BJ (cell line): ENCODE measurements at places on chromosomes 3 and 15.

- DNase-seq = no peak
Observed at GRCh38 chr3:59300733-59301132, 250.9 kb upstream of the CFAP20DC start.

DNA sequence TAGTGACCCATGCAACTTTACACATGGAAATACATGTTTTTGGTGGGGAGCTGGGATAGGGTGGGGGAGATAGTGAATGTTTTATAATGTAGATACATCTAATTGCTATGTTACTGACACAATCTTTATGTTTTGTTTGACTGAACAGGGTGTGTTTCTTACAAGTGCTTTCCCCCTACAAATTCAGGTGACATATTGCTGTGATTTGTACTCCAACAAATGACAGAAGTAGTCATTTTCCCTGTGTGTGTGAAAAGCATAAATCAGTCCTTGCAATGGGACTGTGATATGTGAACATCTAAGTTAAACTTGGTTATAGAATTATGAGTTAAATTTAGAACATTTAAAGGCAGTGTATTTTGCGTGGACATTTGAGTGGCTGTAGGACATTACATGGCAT, 27.3 kb downstream of the OTOL1 start:
- no peak for DNase-seq

DNA sequence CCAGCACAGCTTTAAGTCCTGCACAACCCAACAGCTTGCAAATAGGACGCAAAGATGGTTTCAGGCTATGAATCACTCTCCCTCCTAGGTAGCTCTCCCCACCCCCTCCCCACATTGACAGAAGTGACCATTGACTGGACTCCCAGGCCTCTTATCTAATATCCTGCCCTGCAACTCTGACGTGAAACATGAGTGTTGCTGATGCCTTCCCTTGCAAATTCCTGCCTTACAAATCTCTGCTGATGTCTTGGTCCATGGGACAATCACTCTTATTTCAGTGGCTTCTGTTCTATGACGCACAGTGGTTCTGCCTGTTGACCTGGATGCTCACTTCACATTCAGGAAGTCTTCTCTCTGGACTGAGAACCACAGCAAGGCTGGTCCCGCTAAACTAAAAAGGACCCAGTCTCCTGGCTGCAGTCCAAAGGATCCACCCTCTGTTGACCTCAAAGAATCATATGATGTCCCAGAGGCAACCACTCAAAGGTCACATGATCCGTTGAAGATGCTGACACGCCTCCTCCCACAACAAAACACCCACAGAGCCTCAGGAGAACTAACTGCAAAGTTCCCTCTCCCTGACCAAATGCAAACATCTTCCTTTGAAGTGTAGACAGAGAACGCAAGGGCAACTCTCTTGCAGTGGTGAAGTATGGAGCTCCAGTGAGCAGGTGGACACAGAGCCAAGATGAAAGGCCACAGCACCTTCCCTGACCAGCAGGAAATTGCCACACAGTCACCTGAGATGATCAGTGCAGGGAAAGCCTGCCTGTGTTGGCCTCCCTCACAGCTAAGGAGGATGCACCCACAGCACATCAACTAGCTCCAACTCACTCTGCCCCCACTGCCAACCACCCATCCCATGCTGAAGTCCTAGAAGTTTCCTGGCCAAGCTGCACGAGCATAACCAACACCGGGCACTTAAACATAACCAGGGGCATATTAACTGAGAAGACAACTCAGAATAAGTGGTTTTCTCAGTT, 112.3 kb downstream of the ADAMTS17 start:
- no peak for DNase-seq

- no peak for DNase-seq
Observed at GRCh38 chr15:50145451-50145872, 26.4 kb upstream of the ATP8B4 start.

GRCh38 chr3:81095956-81096355, 665.5 kb downstream of the GBE1 start:
- no peak for DNase-seq

DNA sequence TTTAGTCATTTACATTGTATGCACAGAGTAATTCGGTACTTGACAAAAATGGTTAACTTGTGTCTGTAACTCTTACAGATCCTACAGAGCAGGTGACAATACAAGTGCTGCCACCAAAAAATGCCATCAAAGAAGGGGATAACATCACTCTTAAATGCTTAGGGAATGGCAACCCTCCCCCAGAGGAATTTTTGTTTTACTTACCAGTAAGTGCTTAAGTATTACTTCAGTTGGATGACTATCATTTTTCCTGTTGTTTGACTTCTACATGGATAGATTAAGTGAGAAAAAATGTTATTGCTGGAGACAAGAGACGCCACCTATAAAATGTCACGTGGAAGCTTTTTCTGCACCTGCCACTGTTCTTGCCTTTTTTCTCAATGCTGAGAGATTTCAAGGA, 173.2 kb downstream of the ALCAM start:
- DNase-seq = no peak

- no peak for DNase-seq
Observed at GRCh38 chr3:146502887-146503460, 33.6 kb upstream of the PLSCR2 start.

DNA sequence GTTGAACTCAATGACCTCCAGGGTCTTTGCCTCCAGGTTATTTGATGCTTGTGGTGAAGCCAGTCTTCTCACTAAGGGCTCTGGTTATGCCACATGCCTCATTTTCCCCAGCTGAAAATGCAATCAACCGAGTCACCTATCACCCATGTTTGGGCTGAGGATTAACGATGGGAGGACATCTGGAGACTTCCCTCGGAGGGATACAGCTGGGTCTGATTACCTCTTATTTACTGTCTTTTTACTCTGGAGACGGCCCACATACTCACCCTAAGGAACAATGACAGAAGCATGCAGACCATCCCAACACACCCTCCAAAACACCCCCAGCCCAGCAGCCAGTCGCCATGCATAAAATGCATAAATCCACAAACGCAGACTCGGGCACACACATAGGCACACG, 187.4 kb downstream of the OPA1 start:
- no peak for DNase-seq

- peak; percentile 99 for DNase-seq
Observed at GRCh38 chr3:138774529-138775253, 60.0 kb downstream of the PIK3CB start.

DNA sequence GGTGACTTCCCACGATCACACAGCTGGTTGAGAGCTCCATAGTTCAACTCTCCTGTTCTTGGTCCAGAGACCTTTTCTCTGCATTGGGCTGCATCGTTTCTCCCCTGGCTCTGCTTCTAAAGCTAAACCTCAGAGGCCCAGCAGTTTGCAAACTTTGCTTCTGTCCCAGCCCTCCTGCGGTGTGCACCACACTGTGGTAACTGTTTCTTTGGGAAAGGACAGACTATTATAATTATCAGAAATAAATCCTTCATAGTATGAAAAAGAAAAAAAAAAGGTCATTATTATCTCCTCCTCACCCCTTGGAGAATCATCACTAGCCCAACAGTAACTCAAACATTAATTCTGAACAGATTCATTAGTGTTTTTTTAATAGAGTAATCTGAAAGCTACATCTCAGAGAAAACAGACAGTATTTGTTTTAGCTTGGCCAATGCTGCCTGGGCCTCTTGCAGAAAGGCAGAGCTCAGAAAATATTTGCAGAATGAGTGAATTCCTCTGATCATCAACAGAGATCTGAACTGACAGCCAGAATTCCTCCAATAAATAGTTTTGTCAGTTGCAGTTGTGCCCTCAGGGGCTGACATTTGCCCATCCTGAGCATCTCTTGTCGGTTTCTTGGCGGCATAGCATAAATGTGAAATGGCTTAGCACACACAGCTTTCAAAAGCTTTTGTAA, 52.9 kb downstream of the BFSP2 start:
- DNase-seq = peak; percentile 19

DNA sequence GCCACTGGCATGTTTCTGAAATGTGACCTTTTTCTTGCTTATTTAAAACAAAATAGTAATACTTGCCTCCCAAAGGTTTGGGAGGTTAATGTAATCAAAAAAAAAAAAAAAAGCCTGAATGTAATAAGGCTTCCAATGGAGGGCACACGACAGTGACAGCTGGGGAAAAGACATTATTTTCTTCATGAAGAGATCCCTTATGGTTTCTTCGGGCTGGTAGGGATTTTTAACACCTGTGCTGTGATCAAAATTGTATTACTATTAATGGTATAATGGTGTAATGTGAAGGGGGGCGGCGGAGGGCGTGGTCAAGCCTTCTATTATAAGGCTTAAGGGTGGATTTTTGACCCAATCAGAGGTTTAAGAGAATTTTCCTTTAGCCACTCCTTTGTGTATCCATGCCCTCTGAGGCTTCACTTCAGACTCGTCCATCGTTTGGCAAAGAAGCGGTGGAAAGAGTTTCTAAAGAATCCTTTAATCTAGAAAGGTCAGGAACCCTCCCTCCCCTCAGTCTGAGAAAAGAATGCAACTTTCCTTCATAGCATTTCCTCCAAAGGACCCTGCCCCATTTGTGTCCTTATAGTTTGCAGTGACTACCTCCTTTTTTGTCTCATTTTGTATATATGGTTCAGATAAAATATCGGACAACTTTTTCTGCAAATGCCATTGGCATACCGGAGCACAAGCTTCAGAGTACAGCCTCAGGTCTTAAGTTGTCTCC, 89.5 kb upstream of the CHD2 start:
- no peak for DNase-seq

GRCh38 chr15:66294932-66295235, 1.5 kb downstream of the DIS3L start:
- peak; percentile 8 for DNase-seq

DNA sequence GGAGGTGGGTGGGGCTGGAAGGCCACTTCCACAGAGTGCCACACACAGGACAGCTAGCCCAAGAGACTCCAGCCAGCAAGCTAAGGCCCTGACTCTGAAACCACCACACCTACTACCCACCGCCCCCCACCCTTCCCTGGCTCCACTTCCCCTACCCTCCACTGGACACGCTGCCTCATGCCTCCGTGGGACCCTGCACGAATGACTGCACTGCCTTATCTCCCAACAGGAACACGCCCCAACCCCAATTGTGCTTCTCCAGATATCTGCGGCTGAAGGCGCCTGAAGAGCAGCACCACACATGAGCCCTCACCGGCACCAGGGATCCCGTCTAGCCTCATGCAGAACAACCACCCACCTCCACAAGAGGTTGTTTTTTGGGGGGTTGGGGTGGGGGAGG, 2.7 kb downstream of the LINGO1 start:
- no peak for DNase-seq

GRCh38 chr15:100438570-100438969, 90.2 kb downstream of the CERS3 start:
- DNase-seq = no peak

- DNase-seq = no peak
Observed at GRCh38 chr15:101103598-101103997, 148.2 kb downstream of the CHSY1 start.

- no peak for DNase-seq
Observed at GRCh38 chr3:177574222-177574856, 377.1 kb upstream of the TBL1XR1 start.
